ENCODE measurements at places on chromosomes 7 and 10.

- no peak for DNase-seq
Observed at GRCh38 chr7:40432046-40432445, 297.2 kb downstream of the SUGCT start.

DNA sequence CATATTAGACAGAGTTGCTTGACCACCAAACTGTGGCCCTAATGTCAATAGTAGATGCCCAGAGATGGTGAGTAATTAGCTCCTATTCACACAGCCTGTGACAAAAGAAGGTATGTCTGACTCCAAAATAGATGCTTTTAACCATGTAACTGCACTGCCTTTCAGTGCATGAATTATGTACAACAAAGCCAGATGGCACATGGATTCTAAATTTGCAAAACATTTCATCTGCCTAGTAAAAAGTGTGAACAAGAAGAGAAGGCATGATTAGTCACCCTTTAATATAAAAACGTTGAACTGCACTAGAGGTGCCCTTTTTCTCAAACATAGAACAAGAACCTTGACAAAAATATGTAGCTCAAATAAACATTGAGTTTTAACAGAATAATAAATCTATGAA is 35.5 kb upstream of the PTPRZ1 start:
- no peak for DNase-seq

DNA sequence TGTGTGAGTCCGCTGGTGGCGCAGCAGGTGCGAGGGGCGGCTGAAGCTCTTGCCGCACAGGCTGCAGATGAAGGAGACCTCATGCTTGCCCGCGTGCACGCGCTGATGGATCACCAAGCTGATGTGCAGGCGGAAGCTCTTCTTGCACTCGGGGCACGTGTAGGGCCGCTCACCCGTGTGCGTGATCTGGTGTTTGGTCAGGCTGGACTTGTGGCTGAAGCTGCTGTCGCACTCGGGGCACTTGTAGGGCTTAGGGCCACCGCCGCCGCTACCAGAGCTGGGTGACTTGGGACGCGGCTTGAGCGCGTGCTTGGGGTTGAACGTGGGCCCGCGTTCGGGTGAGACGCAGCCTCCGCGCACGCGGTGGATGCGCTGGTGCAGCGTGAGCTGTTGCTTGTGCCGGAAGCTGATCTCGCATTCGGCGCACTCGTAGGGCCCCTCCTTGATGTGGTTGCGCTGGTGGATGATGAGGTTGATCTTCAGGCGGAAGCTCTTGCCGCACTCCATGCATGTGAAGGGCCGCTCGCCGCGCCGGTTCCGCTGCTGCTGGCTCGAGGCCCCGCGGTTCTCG is 28.7 kb downstream of the ZNF777 start:
- no peak for DNase-seq

GRCh38 chr10:3323865-3324498 is 151.4 kb upstream of the PITRM1 start:
- no peak for DNase-seq

DNA sequence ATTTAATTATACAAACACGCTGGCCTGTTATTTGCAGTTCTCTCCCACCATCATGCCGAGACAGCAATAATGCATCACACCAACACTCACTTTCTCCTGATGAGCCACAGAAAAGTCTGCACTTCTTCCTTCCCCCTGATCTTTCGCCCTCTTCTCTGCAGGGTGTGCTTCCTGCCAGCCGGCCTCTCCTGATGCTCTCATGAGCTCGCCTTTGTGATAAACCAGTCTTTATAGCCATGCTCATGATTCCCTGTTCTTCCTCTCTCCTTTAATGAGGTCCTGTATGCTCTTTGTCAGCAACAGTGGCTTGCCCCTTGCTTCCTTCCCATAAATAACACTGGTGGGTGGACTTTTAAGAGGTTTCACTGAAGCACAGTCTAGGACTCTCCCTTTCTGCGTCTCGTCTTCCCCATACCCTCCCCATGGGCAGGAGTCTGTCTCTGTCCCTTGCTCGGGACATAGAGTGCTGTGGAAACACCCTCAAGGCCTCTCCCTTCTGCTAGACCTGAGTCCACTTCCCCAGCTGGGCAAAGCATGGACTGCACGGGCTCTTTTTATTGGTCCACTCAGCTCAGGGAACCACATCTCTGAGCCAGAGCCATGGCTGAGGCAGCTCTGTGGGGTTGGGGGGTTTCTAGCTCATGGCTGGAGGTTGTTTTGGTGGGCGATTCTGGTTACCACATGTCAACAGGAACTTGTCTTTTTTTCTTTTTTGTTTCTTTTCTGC is 133.9 kb downstream of the C10orf105 start:
- no peak for DNase-seq

GRCh38 chr10:5904227-5904626 is 14.2 kb downstream of the FBH1 start:
- DNase-seq = no peak

DNA sequence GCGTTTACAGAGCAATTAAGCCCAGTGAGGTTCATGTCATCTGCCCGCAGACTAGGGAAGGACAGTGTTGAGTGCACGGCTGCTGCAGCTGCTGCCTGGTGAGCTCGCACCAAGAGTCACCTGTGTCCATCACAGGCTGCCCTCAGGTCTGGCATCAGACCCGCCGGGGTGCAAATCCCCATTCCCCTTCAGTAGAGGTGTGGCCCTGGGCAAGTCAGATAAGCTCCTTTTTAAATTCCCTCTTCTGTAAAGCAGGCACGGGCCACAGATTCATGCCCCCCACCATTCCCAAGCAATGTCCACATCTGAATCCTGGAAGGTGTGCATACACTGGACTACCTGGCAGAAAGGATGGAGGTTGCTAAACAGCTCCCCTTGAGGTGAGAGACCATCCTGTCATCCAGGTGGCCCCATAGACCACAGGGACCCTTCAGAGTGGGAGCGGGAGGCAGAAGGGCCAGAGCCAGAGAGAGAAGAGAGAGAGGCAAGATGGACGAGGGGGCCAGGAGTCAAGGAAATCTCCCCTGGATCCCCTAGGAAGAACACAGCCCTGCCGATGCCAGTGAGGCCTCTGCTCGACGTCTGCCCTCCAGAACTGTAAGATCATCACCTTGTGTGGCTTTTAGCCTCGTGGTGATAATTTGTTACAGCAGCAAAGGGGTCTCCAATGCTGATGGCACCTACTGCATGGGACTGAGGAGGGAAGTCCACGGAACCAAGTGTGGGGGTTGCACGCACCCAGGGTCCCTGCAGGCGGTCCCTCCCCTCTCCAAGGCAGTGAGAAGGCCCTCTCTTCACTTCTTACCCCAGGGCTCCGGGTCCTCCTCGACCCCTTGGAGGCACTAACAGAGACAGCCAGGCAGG is 168.8 kb downstream of the TCERG1L start:
- DNase-seq = no peak
